ENCODE measurements at places on chromosomes 2 and 18.
A peak's percentile ranks its signal among the peaks of the same experiment; 100 is the strongest.

DNA sequence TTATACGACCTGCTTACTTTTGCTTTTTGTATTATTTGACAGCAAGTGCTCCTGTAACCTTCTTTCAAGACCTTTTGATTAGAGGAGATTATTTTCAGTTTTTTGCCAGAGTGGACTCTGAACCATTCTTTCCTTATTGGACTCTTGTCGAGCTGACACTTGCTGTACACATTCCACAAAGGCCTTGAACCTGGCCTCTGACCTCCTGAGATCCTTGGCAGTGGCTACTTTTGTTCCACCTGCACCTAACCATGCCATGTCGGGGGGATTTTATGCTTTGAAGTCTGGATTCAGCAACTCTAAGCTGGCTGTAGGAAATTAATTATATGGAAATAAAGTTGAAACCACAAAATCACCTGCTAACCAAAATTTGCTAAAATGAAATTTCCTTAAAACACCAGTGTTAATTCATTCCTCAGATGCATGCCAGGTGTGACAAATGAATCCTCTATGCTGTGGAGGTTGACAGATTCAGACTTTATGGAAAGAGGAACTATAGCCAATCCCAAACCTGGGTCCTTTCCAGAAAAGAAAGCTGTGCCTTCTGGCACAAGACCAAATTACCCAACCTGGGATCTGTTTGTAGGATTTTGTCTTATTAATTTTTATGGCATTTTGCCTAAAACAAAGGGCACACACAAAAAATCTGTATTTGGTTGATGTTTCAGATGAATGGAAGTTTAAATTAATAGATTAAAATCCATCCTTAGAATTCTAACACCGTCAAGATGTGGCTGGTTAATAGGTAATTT lies 110.4 kb downstream of the CDC42EP3 start:
- DNase-seq: no peak

GRCh38 chr2:164974221-164974620 lies 18.9 kb upstream of the SLC38A11 start:
- DNase-seq: no peak

DNA sequence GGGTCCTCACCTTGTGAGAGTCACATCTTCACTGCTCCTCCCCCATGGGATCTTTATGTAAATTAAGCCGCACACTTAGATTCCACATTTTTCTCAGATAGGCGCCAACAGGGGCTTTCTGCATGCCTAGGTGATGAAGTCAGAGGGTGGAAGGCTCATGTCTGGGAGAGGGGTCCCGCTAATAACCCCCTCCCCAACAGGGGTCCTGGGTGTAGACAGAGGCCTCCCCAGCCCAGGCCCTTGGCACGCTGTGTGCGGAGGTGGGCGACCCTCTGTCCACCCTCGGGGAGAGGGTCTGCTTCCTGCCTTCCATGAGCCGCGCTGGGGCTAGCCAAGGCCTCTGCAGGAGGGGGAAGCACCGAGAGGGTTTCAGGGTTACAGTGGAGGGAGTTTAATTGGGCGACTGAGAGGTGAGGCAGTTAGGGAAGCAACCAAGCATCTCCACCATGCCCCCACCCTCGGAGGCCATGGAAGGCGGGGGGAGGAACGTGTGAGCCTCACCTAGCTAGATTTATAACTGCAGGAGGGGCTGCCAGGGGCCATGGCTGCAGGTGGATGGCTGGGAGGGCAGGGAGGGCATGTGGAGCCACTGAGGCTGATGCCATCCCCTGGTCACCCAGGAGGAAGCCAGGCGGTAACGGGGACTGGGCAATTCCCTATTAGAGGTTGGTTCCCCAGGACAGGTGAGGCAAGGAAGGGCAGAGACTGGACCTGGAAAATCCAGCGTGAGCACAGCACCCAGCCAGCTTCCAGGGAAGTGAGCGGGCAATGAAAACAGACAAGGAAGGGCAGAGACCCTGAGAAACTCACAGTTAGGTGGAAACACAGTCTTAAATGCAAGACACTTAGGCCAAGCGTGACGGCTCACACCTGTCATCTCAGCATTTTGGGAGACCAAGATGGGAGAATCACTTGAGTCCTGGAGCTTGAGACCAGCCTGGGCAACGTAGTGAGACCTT lies 7.7 kb upstream of the PXDN start:
- DNase-seq: no peak

GRCh38 chr2:16745466-16745865 lies 79.8 kb upstream of the CYRIA start:
- no peak for DNase-seq

- DNase-seq: no peak
These were observed 62.2 kb downstream of the COL6A3 start for GRCh38 chr2:237351796-237352195.

DNA sequence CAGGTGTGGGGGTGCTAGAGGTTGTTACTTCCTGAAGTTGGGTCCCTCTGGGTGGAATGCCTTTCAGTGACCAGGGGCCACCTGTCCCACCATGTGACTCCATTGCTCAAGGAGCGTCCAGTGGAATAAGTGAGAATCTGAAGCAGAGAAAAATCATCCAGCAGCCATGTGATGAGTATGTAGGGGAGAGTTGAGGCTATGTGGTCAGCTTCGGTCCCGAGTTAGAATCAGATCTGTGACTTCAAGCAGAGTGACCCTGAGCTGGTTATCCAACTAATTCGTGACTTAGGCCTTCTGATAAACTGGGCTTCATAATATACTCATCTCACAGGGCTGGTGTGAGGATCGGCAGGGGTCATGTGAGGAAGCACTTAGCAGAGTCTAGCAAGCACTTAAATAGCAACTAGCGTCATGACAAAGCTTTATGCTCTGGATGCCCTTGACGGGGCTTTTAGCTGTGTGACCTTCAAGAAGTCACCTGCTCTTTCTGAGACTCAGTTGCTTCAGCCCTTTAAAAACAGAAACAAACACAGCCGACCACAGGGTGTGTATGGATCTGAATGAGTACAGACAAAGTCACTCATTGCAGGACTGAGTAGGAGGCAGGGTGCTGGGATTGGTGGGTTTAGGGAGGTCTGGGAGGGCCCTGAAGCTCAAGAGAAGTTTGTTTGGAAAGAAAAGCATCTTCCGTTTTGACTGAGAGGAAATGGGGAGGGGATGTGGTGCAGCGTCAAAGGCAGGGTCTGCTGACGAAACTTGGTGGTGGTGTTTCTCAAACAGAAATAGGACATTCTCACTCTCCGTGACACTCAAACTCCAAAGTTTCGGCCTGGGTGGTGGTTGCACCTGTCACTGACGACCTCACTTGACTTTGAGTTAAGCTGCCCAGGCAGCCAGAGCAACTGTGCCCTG lies 264.0 kb upstream of the CXCR4 start:
- DNase-seq: no peak

- DNase-seq: peak; percentile 75
These were observed 25.8 kb downstream of the SPEG start for GRCh38 chr2:219460424-219460926.

GRCh38 chr2:172908275-172908674 lies 167.4 kb upstream of the MAP3K20 start:
- no peak for DNase-seq

- DNase-seq: no peak
These were observed 332.8 kb upstream of the UBE2E3 start for GRCh38 chr2:180647621-180648020.

GRCh38 chr18:57441071-57441794 lies 6.1 kb downstream of the ONECUT2 start:
- no peak for DNase-seq

DNA sequence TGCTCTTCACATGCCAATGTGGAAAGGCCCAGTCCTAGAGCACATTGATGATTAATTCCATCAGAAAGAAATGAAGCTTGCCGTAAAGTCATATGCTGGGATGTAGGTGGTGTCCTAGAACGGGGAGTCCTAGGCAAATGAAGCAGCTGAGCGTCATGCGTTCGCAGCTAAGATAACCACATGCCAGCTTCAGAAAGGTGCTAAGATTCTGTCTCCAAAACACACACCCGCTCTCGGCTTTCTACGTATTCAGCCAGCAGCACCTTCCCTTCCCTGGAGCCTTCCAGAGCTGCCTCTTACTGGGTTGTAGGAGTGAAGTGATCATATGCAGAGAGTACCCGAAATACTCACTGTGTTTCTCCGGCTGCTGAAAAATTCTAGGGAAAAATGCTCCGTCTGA lies 421.6 kb upstream of the ID2 start:
- DNase-seq: no peak

DNA sequence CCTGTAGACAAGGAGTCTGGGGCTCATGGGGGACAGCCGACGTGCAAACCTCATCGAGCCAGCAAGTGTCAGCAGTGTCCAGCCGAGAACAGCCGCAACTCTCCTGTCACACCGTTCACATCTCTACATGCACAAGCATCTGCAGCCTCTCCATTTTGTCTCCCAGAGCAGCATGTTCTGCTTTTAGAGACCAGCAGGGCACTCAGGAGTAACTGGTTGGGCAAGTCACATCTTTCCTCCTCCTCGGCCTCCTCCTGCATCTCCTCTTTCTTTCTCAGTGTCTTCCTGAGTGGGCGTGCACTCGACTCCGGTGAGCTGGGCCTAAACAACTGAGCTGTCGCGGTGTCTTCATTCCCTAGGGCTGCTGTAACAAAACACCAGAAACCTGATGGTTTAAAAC lies 249.9 kb downstream of the SH3BP4 start:
- no peak for DNase-seq

GRCh38 chr2:20704886-20705285 lies 37.9 kb downstream of the GDF7 start:
- no peak for DNase-seq

DNA sequence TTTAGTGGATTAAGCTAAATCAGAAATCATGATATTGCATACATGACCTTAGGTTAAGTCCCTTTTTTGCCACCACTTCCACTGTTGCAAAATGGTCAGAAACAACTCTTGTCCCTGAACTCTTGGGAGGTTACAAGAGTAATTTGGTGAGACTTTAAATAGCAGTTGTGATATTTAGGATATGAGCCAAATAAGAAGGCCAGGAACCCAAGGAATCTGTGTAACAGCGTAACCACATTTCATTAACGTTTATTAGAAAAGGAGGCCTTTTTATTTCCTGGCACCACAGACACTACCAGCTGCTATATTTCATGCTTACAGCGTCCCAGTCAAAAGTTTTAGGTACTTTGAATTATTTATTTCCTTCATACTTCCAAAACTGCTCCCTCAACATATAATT lies 268.0 kb downstream of the GPD2 start:
- DNase-seq: no peak

DNA sequence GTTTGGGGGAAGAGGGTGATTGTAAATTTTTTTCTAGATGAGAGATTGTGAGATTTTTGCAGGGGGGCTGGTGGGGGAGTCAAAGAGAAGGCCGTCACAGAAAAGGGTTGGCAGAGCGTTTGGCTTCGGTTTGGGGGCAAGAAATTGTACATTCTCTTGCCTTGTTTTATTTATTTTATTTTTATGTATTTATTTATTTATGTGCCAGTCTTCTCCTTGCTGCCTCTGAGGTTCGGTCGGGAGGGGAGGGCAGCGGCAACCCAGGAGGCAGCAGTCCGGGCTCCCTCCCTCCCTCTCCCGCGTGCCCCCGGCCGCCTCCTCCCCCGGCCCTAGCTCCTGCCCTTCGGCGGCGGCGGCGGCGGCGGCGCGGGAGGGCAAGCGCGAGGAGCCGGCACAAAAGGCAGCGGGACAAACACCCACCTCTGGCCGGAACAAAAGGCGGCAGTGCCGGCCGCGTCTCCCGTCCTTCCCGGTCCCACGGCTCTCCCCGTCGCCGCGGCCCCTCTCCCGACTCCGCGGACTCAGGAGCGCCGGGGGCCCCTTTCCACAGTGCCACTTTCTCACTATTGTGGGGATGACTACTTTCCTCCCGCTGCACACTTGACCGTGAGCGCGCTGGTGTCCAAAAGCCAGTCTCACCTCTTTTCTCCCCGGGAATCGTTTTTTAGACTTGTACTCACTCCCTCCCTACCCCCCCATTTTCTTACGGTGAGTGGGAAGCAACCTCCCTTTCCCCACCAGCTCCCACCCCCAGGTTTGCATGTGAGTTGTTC lies 1.2 kb downstream of the BCL11A start:
- DNase-seq: no peak

- no peak for DNase-seq
These were observed 67.8 kb upstream of the SALL3 start for GRCh38 chr18:78911751-78912283.

DNA sequence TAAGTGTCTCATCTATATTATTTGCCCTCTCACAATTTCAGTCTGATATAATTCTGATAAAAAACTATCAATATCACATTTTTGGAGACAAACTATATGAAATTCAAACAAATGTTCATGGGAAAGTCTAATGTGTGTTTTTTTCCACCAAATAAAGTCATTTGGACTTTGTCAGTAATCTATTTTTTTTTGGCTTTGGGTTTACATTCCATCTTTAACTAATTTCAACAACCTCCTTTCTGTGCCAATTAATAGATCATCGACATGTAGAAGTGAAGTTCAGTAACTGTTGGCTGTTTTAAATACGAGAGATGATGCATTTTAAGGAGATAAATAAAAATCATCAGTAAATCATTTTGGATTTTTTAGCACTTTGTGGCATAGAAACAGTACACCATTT lies 1623.0 kb upstream of the ACVR2A start:
- DNase-seq: no peak

GRCh38 chr2:73961823-73962615 lies 22.7 kb upstream of the TET3 start:
- DNase-seq: no peak

DNA sequence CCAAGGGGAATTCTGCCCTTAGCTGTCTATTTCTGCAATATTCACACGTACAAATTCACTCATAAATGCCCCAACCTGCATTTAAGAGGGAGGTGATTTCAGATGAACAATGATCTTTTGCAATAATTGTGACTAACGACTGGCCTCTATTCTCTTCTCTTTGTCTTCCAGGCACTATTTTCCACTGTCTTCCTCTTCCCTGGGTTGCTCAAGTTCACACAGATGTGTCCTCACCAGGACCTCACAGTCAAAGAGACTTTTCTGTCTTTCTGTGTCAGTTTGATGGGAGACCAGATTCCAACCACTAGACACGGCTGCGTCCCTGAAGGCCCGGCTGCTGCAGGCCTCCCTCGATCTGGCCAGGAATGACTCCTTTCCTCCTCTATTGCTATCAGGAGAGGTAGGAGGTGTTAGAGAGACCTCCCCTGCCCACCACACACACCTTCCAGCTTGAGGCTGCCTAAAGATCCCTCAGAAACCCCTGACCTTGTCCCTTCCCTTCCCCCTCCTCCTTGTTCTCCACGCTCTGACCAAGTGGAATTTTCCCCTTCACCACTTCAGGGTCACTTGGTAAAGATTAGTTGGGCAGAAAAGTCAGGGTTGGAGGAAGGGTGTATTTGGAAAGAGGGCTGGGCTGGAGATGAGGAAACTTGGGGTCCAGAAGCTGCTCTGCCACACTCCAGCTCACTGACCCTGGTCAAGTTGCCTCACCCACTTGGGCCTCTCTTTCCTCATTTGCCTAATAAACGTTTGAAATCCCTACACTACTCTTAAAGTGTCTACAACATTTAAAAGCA lies 109.2 kb upstream of the COPS8 start:
- DNase-seq: no peak
